Fibroblast of lung (primary cell): ENCODE measurements at places on chromosomes 3 and 15. TPM values are rescaled to one million over a fixed set of nuclear protein-coding genes. Genes with fewer than 3 reads are reported as not detected.
A peak's percentile ranks its signal among the peaks of the same experiment; 100 is the strongest.

GRCh38 chr15:80977627-80978036 lies 12.0 kb downstream of the MESD start:
- H3K4me3 ChIP-seq: no peak overlapping the region
- peaks cover 5% of the 10 kb centered on the region for H3K4me1 ChIP-seq
- DNase-seq: peak; percentile 61

- no peaks in the 10 kb centered on the region for H3K36me3 ChIP-seq
- H3K4me3 ChIP-seq: no peak overlapping the region
- H3K27ac ChIP-seq: no peak overlapping the region
- H3K27me3 ChIP-seq: no peaks in the 10 kb centered on the region
- DNase-seq: no peak
Measured at GRCh38 chr3:102514241-102514640, 79.4 kb downstream of the ZPLD1 start.

CHP1 gene
- 61.4 and 84.7 TPM in 2 replicates for total RNA-seq

- H3K27me3 ChIP-seq: no peaks in the 10 kb centered on the region
- H3K36me3 ChIP-seq: no peaks in the 10 kb centered on the region
- no peaks in the 10 kb centered on the region for H3K4me1 ChIP-seq
- H3K27ac ChIP-seq: no peak overlapping the region
Measured at GRCh38 chr15:60548101-60548500, 69.2 kb upstream of the ICE2 start.

DNA sequence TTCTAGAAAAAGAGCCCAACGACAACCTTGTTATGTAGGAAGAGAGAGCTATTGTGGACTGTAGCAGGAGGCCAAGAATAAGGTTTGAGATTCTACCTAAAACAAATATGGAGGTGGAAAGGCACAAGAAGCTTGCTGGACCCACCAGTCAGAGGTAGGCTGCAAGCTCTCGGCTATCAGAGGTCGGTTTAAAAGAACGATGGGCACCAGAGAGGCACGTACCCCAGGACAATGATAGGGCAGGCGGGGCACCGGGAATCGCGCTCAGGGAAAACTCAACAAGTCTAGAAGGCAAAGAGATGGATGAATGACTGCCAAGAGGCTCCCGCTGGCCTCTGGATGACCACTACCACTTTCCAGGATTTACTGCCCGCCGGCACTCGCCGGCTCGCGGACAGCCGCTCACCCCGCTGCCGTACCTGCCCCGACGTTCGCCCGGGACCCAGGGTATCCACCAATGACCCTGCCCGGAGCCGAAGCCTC lies 1.1 kb downstream of the HDGFL3 start:
- DNase-seq: peak; percentile 29
- no peaks in the 10 kb centered on the region for H3K4me1 ChIP-seq

GRCh38 chr3:181921220-181921619 lies 209.5 kb downstream of the SOX2 start:
- no peaks in the 10 kb centered on the region for H3K27me3 ChIP-seq
- H3K27ac ChIP-seq: no peak overlapping the region
- H3K4me3 ChIP-seq: no peak overlapping the region

DNA sequence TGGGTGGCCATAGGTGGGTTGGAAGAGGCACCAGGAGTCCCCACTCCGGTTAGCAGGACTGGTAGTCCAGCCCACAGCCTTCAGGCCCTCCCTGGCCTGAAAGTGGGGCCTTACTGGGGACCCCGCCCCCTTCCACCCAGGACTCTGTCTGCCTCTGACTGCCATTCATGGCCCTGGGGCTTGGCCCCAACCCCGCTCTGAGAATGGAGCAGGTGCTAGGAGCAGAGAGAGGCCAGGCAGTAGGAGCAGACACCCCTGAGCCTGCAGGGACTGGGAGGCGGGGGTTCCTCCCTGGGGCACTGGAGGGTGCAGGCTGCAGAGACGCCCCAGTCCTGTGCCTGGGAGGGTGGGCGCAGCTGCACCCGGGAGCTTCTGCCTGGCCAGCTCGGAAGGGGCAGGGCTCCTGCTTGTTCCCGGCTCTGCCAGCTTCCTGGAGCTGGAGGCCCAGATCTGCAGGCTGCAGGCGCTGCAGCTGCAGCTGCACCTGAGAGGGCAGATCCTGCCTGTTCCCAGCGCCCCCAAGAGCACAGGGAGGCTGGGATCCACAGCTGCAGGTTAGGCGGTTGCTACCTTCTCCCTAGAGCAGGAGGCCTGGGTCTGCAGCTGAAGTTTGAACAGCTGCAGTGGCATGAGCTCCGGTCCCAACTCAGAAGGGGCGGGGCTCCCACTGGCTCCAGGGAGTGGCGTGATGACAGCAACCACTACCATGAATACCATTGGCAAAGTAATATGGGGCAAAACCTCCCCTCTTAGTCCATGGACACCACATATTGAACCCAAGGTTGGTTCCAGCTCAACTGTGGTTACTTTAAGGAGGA lies 194.7 kb downstream of the SQOR start:
- no peaks in the 10 kb centered on the region for H3K27me3 ChIP-seq
- H3K4me1 ChIP-seq: no peaks in the 10 kb centered on the region
- H3K36me3 ChIP-seq: no peaks in the 10 kb centered on the region

GRCh38 chr3:56915966-56916586 lies 114.3 kb upstream of the ARHGEF3 start:
- no peaks in the 10 kb centered on the region for H3K27me3 ChIP-seq
- H3K36me3 ChIP-seq: no peaks in the 10 kb centered on the region
- no peaks in the 10 kb centered on the region for H3K4me1 ChIP-seq
- H3K27ac ChIP-seq: no peak overlapping the region
- no peak overlapping the region for H3K4me3 ChIP-seq
- no peak for DNase-seq

DNA sequence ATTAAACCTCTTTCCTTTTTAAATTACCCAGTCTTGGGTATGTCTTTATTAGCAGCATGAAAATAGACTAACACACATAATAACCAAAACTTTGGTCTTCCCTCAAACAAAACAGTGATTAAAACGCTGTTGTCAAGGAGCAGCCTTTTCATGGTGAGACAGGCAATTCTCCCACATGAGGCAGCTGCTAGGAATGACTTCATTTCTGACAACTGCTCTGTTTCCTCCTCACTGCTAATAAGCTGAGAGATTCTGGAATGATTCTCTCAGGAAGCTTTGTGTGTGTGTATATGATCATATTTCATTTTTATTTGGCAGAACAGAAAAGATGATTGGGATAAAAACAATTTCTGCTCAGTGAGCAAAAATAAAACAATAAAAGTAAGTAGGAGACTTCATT lies 580.6 kb upstream of the ADAMTS9 start:
- DNase-seq: no peak
- no peaks in the 10 kb centered on the region for H3K36me3 ChIP-seq
- H3K4me3 ChIP-seq: no peak overlapping the region
- H3K27ac ChIP-seq: no peak overlapping the region
- H3K4me1 ChIP-seq: no peaks in the 10 kb centered on the region

- no peak for DNase-seq
- no peaks in the 10 kb centered on the region for H3K36me3 ChIP-seq
- no peak overlapping the region for H3K4me3 ChIP-seq
- peaks cover 2% of the 10 kb centered on the region for H3K4me1 ChIP-seq
Measured at GRCh38 chr15:38076786-38077185, 142.3 kb downstream of the TMCO5A start.

TMC3 gene
- not detected in 2 replicates for total RNA-seq

CELSR3 gene
- 0.77 and 2.1 TPM in 2 replicates for total RNA-seq

DNA sequence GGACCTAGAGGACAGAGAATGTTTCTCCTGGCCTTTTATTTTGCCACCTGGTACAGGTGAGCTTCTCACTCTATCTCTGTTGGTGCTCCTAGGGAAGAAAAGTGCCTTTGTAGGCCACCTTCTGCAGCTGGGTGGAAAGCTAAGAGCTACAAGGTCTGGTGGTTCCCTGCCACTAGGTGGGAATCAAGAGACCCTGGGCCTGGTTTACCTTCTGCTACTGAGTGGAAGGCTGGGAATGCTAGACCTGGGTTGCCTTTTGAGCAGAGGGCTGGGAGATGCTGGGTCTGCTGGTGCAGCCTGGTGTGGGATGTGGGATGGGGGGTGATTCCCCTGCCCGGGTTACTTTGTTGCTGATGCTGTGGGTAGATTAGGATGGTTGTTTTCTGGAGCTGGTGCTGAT lies 72.6 kb downstream of the EBLN2 start:
- H3K36me3 ChIP-seq: no peaks in the 10 kb centered on the region
- H3K4me3 ChIP-seq: no peak overlapping the region
- no peaks in the 10 kb centered on the region for H3K27me3 ChIP-seq
- no peak overlapping the region for H3K27ac ChIP-seq

GRK7 gene
- total RNA-seq: under 0.01 TPM in 1 of 2 replicates, not detected in the other

GRCh38 chr15:57358571-57358970 lies 17.7 kb upstream of the CGNL1 start:
- no peaks in the 10 kb centered on the region for H3K27me3 ChIP-seq
- no peaks in the 10 kb centered on the region for H3K36me3 ChIP-seq
- H3K4me1 ChIP-seq: no peaks in the 10 kb centered on the region
- no peak for DNase-seq

GRCh38 chr3:9945358-9945757 lies 6.8 kb downstream of the PRRT3 start:
- peaks cover 5% of the 10 kb centered on the region for H3K36me3 ChIP-seq
- peaks cover 4% of the 10 kb centered on the region for H3K4me1 ChIP-seq
- H3K27me3 ChIP-seq: no peaks in the 10 kb centered on the region
- no peak for DNase-seq
- H3K4me3 ChIP-seq: no peak overlapping the region

- H3K4me3 ChIP-seq: no peak overlapping the region
- no peaks in the 10 kb centered on the region for H3K27me3 ChIP-seq
- peaks cover 14% of the 10 kb centered on the region for H3K4me1 ChIP-seq
- peak; percentile 93 for DNase-seq
- no peaks in the 10 kb centered on the region for H3K36me3 ChIP-seq
Measured at GRCh38 chr3:126267169-126267975, 87.0 kb upstream of the ALDH1L1 start.

DNA sequence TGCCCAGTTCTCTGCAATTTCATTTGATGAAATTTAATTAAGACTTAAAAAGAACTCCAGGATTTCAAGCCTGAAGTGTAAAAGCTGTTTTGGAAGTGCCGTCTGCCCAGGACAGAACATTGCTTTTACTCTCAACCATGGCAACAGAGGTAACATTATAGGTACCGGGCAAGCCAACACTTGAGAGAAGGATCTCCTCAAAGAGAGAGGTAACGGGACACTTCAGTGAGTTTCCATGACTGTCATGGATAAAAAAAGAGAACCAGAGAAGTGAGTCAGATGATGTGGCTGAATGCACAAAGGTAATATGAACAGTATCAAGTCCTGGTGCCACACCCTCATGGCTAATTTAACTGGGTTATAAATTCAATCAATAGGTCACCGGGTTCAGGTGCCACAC lies 130.2 kb upstream of the LMOD3 start:
- H3K4me1 ChIP-seq: no peaks in the 10 kb centered on the region
- H3K27ac ChIP-seq: no peak overlapping the region
- H3K36me3 ChIP-seq: no peaks in the 10 kb centered on the region

DNA sequence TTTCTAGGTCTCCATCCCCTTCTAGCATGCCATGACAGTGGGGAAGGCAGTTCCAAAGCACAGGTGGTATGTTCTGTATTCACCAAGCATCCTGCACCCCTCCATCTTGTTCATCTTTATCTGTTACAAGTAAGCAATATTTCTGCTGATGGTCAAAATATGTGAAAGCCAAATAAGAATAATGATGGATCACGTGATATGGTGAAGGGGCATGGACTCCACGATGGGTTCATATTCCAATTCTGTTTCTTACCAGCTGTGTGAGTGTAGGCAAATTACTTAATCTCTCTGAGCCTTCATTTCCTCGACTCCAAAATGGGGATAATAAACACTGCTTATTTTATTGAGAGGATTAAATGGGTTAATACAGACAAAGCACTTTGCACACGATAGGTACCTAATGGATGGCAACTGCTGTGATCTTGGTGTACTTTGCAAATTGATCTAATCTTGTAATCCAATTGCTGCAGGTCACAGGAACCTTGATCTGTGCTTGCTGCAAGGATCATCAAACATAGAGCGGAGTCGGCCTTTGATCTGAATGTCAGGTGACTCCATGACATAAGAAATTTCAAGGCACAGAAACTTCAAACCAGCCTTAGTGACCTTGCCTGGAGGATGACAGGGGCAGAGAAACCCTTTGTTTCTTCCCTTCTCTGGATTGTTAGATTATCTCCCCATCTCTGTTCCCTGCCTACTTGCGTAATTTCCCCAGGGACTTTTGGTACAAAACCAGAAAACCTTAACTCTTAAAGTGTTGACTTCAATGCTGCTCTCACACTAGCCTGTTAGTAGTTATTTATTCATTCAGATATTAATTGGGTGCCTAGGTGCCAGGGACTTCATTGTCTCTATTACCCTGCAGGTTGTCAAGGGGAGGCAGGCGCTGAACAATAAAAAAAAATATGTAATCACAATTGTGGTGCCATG lies 25.8 kb downstream of the SIAH2 start:
- H3K36me3 ChIP-seq: peaks cover 2% of the 10 kb centered on the region
- no peak overlapping the region for H3K27ac ChIP-seq
- H3K27me3 ChIP-seq: no peaks in the 10 kb centered on the region
- H3K4me1 ChIP-seq: peaks cover 2% of the 10 kb centered on the region
- DNase-seq: no peak

GRCh38 chr15:63135281-63135680 lies 13.6 kb downstream of the LACTB start:
- H3K4me1 ChIP-seq: peaks cover 10% of the 10 kb centered on the region
- no peak overlapping the region for H3K4me3 ChIP-seq
- no peaks in the 10 kb centered on the region for H3K27me3 ChIP-seq
- peaks cover under 1% of the 10 kb centered on the region for H3K36me3 ChIP-seq
- peak overlapping the region; percentile 88 for H3K27ac ChIP-seq

DNA sequence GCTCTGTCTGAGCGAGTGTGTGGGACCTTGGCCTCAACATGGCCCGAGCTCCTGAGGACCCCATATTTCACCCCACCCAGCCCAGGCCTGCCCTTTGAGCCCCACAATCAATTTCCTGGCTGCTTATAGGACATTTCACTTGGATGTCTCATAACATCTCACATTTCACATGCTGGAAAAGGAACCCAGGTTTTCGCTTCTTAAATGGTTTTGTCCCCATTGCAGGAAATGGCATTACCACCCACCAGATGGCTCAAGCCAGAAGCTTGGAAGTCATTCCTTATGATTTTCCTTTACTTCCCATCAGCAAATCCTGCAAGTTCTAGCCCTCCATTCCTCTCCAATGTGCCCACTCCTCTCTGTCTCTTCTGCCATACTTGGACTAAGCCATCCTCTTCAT lies 14.9 kb downstream of the ITGA11 start:
- no peaks in the 10 kb centered on the region for H3K36me3 ChIP-seq
- no peak for DNase-seq
- H3K4me1 ChIP-seq: peaks cover 13% of the 10 kb centered on the region
- H3K27me3 ChIP-seq: no peaks in the 10 kb centered on the region

TUSC7 gene
- total RNA-seq: not detected in 2 replicates

- no peaks in the 10 kb centered on the region for H3K36me3 ChIP-seq
- no peaks in the 10 kb centered on the region for H3K4me1 ChIP-seq
- no peak overlapping the region for H3K4me3 ChIP-seq
- no peak overlapping the region for H3K27ac ChIP-seq
- no peak for DNase-seq
Measured at GRCh38 chr3:28036599-28037575, 204.5 kb upstream of the CMC1 start.

- no peaks in the 10 kb centered on the region for H3K27me3 ChIP-seq
- peaks cover 4% of the 10 kb centered on the region for H3K36me3 ChIP-seq
- no peak overlapping the region for H3K27ac ChIP-seq
- no peak for DNase-seq
- peaks cover 3% of the 10 kb centered on the region for H3K4me1 ChIP-seq
Measured at GRCh38 chr3:169996063-169996462, 29.5 kb downstream of the SEC62 start.

GRCh38 chr3:174710612-174711011 lies 148.5 kb upstream of the NAALADL2 start:
- H3K4me1 ChIP-seq: no peaks in the 10 kb centered on the region
- no peaks in the 10 kb centered on the region for H3K36me3 ChIP-seq
- H3K27me3 ChIP-seq: no peaks in the 10 kb centered on the region

CELF6 gene
- 0.17 and 0.26 TPM in 2 replicates for total RNA-seq

MNS1 gene
- total RNA-seq: 1.8 and 2.1 TPM in 2 replicates
